Thymus (tissue), 14 donors: ENCODE measurements at places on chromosomes 1 and 21.

DNA sequence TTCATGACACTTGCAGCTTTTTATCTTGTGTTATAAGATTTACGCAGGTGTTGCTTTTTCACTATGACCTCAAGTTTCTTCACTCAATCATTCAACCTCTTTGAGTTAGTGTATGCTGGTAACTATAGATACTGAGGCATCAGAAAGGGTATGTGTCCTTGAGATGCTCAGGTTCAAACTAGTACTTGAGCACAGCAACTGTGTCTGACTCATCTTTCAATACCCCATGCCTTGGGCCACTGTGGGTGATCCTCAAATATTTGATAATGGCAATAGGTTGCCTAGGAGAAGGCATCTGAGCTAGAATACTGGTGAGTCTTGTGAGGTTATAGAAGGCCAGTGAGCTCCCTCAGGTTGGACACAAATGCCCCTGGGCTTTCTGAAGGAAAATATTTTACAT is 88.1 kb upstream of the SPATA6 start:
- DNase-seq: no peak

- DNase-seq: no peak
Measured at GRCh38 chr1:84373436-84374141, 24.7 kb upstream of the DNASE2B start.

GRCh38 chr1:223711173-223711572 is 1.2 kb upstream of the CAPN2 start:
- DNase-seq: no peak

- DNase-seq: no peak
Measured at GRCh38 chr1:213687832-213688231, 299.9 kb upstream of the PROX1 start.

DNA sequence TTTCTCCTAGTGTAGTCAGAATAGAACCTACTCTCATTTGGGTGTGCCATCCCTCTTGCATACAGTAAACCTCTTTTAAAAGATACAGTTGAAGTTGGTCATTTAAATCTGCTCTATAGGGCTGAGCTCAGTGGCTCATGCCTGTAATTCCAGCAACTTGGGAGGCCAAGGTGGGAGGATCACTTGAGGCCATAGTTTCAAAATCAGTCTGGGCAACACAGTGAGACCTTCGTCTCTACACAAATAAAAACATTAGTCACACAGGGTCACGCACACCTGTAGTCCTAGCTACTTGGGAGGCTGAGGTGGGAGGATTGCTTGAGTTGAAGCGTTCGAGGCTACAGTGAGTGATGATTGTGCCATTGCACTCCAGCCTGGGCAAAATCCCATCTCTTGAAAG is 183.8 kb downstream of the LHX8 start:
- DNase-seq: no peak

DNA sequence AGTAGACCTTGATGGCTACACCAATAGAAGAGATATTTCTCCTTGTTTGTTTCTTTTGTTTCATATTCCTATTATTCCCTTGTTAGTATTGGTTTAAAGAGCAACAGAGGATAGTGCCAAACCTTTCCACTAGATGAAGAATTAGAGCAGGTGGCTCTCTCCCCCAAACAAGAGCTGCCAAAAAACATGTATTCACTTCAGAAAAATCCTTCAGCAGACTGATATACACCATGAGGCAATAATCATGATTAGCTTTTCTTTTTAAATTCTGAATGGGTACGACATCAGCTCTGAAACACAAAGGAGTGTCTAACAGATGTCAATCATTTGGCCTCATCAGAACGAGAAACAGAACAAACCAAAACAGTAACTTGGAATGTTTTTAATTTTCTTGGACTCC is 67.3 kb upstream of the MAP10 start:
- DNase-seq: no peak

DNA sequence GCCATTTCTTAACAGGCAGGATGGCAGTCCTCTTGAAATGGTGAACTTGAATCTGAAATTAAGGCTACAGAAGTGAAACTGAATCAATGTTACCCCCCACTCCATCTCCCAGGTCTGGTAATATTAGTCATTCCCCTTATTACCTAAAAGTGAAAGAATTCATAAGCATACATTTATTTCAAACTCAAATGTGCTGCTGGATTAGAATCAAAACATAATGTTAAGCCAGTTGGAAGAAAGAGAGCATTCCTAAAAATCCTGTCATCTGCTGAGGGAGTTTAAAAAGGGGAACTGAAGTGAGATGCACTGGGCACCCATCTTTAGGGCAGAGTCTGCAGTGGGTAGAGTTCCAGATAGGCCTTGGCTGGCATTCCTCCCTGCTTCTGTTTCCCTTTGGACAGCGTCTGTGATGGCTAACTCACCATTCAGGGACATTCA is 17.4 kb downstream of the KIAA0319L start:
- DNase-seq: no peak

GRCh38 chr1:99445071-99445470 is 180.8 kb downstream of the PLPPR4 start:
- DNase-seq: no peak

- DNase-seq: no peak
Measured at GRCh38 chr1:209040351-209040750, 543.2 kb upstream of the CAMK1G start.

- DNase-seq: no peak
Measured at GRCh38 chr1:156832434-156832833, 15.8 kb upstream of the SH2D2A start.

- no peak for DNase-seq
Measured at GRCh38 chr1:108327534-108328466, 83.9 kb upstream of the NBPF4 start.

DNA sequence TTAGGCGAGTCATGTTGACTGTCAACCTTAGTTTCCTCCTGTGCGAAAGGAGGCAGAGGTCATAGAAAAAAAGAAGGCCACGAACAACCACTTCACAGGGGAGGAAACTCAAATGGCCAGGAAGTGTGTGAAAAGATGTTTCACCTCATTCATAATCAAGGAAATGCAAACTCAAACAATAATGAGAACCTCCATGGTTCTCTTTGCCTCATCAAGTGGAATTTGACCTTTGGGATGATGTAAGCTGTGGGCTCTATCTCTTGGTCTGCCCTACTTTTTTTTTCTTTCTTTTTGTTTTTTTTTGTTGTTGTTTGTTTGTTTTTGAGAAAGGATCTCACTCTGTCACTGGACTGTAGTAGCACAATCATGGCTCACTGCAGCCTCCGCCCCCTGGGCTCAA is 55.9 kb upstream of the GRHL3 start:
- no peak for DNase-seq

DNA sequence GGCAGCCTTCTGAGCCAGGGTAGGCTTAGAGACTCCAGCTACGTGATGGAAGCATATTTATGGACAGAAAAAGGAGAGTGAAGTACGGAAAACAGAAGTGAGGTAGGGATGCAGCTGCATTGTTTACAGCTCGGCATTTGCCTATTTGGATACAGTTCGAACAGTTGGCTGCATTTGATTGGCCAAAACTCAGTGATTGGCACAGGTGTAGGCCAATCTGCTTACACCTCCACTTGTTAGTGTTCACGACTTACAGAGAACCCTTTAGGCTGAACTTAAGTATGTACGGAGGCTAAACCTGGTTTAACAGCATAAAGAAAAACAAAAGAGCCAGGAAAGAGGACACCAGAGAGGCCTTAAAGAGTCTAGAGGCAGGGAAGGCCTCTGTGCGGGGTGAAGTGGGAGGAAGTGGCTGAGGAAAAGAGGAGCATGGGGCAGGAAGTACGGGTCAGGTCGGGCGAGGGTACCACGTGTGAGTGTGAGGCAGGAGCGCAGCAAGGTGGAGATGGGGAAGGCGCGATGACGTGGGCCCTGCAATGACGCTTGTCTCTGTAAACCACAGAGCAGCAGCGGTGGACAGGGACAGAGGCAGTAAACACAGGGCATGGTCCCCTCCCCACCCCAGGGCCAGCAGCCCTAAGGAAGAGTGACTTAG is 32.0 kb downstream of the RSPH1 start:
- peak; percentile 71 for DNase-seq

DNA sequence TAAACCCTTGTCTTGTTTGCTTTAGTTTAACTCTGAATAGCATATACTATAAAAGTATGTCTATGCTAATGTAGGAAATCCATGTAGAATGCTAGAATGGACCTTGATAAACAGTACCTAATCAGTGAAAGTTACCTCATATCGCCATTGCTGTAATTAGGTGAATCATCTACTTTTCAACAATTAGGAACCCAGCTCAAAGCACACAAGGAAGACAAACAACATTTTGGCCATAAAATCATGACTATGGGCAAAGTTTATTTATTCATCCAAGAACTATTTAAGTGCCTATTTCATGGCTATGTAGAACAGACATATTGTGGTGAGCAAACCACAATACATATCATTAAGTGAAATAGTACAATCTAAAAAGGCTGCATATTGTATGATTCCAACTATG is 1043.2 kb downstream of the BRINP3 start:
- no peak for DNase-seq

DNA sequence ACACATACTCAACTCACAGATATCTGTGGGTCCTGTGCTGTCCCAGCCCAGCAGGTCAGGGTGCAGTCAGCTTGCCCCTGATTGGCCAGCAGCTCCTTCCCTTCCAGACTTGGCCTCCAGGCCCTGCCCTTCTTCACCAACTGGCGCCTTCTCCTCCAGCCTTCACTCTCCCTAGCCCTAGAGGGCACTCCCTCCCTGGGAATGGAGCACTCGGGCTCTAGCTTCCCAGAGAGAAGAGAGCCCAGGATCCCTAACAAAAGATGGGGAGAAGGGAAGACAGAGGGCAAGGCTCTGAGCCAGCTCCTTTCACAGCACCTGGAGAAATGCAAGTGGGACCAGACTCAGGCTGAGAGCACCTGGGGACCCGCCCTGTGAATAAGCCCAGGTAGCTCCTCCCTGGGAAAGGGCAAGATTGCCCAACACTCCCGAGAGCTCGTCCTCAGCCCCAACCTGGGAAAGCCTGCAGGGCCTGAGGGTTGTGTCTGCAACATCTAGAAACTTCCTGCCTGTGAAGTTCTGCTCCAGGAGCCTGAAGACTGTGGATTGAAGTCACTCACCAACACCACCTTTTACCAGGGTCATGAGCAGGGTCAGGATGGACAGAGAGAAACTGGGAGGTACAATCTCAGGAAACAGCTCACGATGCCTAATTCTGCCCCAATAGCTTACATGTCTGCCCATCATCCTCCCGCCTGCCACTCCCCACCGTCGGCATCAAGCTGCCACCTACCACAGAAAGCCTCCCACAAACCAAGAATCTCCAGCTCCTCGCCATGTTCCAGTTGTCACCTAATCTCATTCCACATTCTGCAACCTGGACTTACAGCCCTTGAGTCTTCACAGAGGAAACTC is at the start of gene PGLYRP4:
TSS of gene PGLYRP4 (minus strand) at position 331 of the 852 bp plus-strand sequence. CDS start 909 bp downstream, outside the sequence.
- no peak for DNase-seq

- no peak for DNase-seq
Measured at GRCh38 chr21:14688412-14688811, 142.3 kb upstream of the SAMSN1 start.

DNA sequence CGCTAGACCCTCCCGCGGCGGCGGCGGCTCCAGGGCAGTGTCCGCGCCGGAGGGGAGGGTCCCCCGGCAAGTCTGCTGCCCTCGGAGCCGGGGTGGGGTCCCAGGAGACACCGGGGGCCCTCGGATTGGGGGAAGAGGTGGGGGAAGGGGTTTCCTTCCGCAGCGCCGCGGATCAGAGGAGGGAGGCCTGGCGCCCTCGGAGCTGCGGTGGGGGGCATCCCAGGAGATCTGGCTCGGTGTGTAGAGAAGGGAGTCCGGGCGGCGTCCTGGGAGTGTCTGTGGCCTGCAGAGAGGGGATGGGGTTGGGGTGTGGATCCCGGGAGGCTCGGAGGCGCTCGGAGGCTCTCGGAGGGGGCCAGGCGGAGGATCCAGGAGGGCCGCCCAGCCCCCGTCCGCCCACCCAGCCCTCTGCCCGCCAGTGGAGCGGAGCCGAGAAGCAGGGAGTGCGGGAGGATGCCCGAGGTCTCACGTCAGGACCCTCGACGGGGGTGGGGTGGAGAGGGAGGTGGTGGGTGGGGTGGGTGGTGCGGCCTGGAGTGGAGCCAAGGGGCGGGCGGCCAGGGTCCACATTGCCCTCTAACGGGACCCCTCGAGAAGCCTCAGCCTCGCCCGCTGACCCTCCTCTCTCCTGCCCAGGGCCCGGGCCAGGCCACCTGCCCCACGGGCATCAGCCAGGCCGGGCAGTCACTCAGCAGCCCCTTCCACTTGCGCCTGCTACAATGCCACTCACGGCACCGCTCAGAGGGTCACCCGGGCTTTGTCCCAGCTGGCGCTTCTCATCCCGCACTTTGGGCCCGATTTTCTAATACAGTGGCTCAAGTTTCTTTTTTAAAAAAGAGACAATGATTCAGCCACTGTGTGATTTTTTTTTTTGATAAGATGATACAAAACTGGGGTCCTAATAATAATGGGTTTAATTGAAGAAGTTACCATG is 60.2 kb upstream of the ARHGEF16 start:
- DNase-seq: no peak
